ENCODE measurements at places on chromosomes 1 and 21.

DNA sequence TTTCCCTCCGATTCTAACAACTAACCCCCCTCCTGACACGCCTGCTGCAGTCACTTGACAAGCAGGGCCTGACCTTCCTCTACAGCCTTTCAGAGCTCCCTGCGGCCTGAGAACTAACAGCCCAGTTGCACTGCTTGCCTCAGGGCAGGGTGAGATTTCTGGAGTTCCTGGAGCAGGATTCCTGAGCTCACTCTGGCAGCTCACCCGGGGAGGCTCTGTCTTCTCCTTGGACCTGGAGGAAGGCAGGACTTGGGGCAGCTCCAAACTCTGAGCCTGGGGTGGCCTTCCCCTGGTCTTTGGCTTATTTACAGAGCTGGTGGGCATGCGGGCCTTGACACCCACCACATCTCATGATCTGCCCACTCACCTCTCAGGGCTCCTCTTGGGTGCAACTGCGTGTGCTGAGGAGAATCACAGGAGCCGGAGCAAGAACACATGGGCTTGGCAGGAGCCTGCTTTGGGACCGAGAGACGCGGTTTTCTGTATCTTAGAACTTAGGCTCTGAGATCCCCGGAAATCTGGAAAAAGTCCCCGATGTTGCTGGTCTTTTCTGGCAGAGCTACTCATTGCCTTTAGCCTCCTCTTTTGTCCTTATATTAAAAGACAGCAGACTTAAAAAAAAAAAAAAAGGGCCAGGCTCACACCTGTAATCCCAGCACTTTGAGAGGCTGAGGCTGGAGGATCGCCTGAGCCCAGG is 13.1 kb upstream of the SLC25A34 start:
- DNase-seq: no peak

- no peak for DNase-seq
These were observed 21.4 kb upstream of the DNM3 start for GRCh38 chr1:171819946-171820345.

DNA sequence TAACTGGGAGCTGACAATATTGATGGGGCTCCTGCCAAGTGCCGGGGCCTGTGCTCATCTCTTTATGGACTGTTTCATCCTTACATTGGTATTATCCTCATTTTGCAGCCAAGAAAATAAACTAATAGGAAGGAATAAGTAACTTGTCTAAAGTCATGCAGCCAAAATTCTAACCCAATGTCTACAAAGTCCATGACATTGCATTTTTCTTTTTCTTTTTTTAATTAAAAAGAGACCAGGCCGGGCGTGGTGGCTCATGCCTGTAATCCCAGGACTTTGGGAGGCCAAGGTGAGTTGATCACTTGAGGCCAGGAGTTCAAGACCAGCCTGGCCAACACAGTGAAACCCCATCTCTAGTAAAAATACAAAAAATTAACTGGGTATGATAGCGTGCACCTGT is 18.8 kb downstream of the DEGS1 start:
- no peak for DNase-seq

DNA sequence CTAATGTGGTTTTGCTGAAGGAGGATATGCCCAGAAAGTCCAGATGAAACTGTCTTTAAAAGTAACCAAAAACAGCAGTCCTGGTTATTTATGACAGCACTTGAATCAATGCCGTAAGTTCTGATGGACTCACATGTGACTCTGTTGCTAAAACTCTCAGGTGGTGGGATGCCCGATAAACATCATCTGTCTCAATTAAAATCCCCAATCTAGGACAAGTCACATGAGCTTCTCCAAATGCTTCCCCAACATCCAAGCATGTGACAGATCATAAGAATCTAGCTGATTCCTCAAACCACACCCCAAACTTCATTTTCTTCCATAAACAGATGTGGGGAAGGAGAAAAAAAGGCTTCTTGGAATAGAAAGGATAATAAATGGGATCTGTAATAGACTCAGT is 786 bp upstream of the CTSK start:
- no peak for DNase-seq

DNA sequence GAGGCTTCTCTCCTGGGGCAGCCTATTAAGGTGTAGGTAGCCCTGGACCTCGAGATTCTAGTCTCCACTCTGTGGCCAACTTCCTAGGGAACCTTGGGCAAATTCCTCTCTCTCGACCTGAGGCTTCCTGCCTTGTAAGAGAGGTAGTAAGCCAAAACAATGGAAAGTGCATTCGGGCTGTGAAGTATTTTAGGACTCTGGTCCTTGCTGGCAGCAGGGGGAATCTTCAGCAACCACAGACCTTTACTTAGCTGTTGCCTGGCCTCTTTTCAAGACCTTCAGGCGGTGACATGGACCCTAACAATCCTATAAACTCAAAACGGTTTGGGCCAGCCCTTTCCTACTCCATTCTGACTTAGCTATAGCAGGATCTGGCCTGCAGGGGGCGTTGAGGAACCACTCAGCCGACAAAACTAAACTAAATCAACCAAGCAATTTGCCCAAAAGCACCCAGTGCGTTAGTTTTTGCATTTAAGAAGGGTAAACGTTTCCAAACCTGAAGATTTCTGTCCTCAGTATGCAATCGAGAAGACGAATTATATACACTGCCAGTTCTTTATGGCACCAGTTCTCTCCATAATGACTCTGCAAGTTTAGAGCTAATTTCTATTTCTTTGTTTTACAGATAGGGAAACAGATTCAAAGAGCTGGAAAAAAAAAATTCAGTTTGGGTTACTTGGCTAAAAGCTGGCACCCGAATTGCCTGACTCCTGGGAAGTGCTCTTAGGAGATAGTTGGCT is 10.9 kb upstream of the SESN2 start:
- peak; percentile 32 for DNase-seq

- DNase-seq: no peak
These were observed 9.0 kb downstream of the ATP8B2 start for GRCh38 chr1:154334079-154335024.

GRCh38 chr1:184482136-184482535 is 95.3 kb downstream of the C1orf21 start:
- no peak for DNase-seq

DNA sequence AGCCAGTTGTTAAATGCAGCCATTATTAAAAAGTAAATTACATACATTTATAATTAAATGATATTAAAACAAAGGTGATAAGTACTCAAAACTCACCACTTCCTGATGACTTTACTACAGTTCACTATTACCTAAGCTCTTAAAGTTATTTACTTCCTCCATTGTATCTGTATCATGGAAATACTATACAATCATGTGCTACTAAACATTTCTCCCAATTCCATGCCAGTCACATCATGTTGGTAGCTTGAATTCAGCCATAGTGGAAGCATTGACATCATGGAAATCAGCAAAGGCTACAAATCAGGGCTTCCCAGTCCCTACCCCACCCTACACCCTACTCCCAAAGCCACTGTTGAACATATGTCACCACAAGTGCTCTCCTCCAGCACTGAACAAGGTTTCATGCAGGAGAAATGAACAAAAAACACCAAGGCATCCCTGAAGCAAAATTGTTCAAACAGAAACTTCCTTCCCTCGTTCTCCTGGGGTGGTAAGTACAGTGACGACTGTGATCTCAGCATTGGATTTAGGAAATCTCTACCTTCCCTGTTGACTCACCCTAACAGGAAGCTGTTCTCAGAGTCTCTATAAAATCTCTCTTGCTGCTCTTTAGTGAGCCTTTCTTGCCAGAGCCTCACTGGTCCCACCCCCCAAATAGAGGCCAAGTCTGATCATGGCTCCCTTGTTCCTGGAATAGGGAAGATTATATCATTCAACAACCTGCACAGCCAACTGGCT is 12.7 kb downstream of the VSIG8 start:
- no peak for DNase-seq

DNA sequence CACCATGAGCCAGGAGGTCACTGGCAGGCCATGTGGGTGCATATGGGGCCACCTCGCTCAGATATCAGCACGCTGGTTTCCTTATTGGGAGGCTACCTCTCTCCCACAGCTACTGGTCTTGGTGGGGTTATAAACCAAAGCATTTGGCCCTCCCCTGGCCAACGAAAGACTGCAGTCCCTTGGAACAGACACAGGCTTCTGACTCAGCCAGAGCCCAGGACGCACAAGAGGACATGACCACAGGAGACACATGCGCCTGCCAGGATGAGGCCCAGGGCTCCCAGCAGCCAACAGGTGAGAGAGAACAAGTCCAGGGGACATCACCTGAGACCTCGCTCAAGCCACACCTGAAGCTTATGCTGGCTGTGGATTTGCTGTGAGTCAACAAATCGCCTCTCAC is 13.8 kb downstream of the NPHP4 start:
- no peak for DNase-seq
